PC-3 (cell line): ENCODE measurements at places on chromosomes 5 and 9. TPM values are rescaled to one million over a fixed set of nuclear protein-coding genes. Genes with fewer than 3 reads are reported as not detected.

The IL7R gene
- total RNA-seq, result 7.1 and 7.4 TPM in 2 replicates

DNA sequence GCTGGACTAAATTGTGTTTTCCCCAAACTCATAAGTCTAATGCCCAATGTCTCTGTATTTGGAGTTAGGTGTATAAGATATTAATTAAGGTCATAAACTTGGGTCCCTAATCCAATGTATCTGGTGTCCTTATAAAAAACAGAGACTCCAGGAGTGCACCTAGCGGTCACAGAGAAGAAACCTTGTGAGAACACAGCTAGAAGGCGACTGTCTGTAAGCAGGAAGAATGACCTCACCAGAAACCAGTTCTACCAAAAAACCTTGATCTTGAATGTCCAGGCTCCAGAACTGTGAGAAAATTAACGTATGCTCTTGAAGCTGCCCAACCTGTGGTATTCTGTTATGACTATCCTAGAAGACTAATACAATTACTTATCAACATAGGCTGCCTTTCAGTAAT lies 591.7 kb upstream of the PTPRD start:
- peak; percentile 19 for DNase-seq

DNA sequence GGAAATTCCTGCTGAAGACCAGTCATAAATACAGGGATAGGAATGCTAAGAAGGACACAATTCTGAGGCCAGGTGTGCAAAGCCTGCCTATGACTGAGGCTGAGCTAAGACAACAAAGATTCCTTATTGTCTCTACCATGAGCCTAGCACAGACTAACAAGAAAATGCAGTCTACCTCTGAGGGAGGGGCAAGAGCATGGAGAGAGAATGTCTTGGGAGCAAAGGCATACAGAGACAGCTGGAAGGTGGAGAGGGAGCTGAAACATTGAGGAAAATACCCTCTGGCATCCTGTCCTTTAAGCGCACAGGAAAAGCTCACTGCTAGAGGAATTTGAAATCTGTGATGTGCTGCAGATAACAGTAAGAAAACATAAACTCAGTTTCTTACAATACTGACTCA lies 8.8 kb upstream of the C9orf40 start:
- no peak for DNase-seq

GRCh38 chr9:4116723-4117460 lies 183.0 kb downstream of the GLIS3 start:
- DNase-seq, result no peak

- DNase-seq, result no peak
These were observed 147.3 kb downstream of the CACNA1B start for GRCh38 chr9:138024831-138025291.

- DNase-seq, result peak; percentile 28
These were observed 51.0 kb downstream of the FBN2 start for GRCh38 chr5:128487041-128487440.

The ZBED3 gene
- 1.3 and 9.8 TPM in 2 replicates for total RNA-seq

DNA sequence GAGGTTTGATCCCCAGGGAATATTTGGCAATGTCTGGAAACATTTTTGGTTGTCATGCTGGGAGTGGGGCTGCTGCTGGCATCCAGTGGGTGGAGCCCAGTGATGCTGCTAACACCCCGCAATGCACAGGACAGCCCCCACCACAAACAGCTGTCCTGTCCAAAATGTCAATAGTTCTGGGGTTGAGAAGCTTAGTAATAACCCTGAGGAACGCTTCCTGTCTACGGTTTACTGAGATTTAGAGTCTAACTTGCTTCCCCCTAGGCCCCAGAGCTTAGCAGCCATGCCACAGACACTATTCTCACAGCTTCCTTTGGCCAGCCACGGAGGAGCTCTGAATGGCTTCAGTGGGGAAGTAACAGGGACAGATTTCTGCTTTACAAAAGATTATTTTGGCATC lies 66.5 kb downstream of the MSX2 start:
- DNase-seq, result no peak

DNA sequence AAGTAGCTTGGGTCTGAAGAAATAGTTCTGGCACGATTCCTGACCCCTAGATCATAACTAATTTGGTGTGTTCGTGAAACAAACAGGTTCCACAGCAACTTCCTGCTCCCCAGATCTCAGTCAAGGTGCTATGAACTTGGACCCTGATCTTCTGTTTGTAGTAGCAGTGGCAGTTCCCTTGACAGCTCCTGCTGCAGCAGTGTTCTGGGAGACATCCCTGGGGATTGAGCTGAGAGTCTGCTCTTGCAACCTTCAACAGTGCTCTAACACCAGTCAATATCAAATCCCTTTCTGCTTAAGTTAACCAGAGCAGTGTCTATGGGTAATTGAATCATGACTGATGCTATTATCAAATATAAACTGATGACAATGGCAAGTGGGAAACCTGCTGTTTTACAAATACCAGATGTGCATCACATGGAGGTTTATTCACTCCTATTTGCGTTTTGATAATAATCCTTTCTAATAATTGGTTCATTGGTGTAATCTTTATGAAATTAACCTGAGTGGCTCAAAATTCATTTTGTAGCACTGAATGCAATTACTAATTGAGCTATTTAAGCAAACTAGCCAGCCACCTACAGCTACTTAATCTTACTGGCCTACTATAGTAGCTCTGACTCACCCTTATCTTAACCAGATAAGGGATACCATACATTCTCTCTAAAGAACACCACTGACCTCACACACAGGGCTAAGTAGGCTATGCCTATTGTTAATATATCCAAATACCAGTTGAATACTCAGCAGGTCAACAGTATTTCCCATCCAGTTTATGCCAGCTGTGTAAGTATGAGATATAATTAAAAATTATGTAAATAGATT lies 21.9 kb downstream of the KDM4C start:
- DNase-seq, result no peak

The PCDHGB2 gene
- total RNA-seq, result 1.4 and 2.2 TPM in 2 replicates

The SPATA31E1 gene
- total RNA-seq, result 0.04 TPM in 1 of 2 replicates, not detected in the other

The SPINK13 gene
- 3.0 TPM in 1 of 2 replicates, not detected in the other for total RNA-seq

GRCh38 chr9:110334183-110334582 lies 3.5 kb downstream of the TXNDC8 start:
- no peak for DNase-seq
